ENCODE measurements at places on chromosomes 2 and 18.

DNA sequence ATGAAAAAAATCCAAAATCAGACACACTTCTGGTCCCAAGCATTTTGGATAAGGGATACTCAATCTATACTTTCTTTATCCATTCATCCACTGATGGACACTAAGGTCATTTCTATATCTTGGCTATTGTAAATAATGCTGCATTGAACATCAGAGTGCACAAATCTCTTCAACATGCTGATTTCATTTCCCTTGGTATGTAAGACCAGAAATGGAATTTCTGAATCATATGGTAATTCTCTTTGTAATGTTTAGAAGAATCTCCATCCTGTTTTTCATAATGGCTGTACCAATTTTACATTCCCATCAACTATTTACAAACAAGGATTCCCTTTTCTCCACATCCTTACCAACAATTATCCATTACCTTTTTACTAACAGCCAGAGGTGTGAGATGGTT, 33.7 kb upstream of the MCM6 start:
- H3K4me1 ChIP-seq = peaks cover 8% of the 10 kb centered on the region
- DNase-seq = no peak
- peaks cover 4% of the 10 kb centered on the region for H3K36me3 ChIP-seq
- H3K27me3 ChIP-seq = no peaks in the 10 kb centered on the region
- no peak overlapping the region for H3K27ac ChIP-seq

DNA sequence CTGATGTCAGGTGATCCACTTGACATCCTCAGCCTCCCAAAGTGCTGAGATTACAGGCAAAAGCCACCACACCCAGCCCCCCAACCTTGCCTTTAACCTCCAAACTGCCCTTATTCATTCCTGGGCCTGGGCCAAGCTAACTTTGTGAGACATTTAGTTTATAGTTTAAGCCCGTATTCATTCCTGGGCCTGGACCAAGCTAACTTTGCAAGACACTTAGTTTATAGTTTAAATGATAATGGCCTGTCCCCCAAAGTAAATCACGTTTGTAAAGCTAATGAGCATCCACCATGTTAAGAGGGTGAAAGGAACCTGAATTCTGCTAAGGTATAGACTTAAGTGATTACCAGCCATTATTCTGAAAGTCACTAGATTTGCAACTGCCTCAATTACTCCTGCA, 68.7 kb downstream of the NEURL3 start:
- H3K36me3 ChIP-seq = peaks cover 18% of the 10 kb centered on the region
- peak overlapping the region; percentile 79 for H3K27ac ChIP-seq
- peak overlapping the region; percentile 28 for H3K4me3 ChIP-seq
- DNase-seq = peak; percentile 40
- peaks cover 26% of the 10 kb centered on the region for H3K4me1 ChIP-seq

GRCh38 chr2:132979339-132980093, 309.5 kb upstream of the LYPD1 start:
- peaks cover 14% of the 10 kb centered on the region for H3K4me1 ChIP-seq
- no peak for DNase-seq
- no peaks in the 10 kb centered on the region for H3K36me3 ChIP-seq
- H3K4me3 ChIP-seq = no peak overlapping the region
- H3K27ac ChIP-seq = no peak overlapping the region

GRCh38 chr2:103264058-103264768, 502.4 kb downstream of the TMEM182 start:
- no peak for DNase-seq
- no peaks in the 10 kb centered on the region for H3K36me3 ChIP-seq
- H3K27ac ChIP-seq = no peak overlapping the region
- H3K4me3 ChIP-seq = no peak overlapping the region
- H3K27me3 ChIP-seq = no peaks in the 10 kb centered on the region
- no peaks in the 10 kb centered on the region for H3K4me1 ChIP-seq
